ENCODE measurements at places on chromosomes 1 and 21.

DNA sequence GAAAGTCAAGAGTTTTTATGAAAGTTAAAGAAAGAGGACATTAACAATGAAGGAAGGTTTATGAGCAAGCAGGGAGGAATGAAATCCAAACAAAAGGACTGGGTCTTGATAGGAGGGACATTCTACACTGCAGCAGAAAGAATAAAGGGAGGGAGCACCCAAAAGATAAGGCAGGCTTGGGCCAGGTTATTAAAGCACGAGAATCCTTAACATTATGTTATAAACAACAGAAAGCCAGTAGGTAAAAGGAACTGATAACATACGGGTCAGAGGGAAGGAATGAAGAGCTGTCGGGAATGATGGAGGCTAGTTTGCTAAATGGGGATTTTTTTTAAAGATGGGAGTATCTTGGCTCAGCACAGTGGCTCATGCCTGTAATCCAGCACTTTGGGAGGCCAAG, 19.4 kb downstream of the LPGAT1 start:
- DNase-seq, result no peak

GRCh38 chr1:36367798-36368197, 17.9 kb downstream of the STK40 start:
- DNase-seq, result no peak

GRCh38 chr21:29105218-29105617, 25.2 kb upstream of the MAP3K7CL start:
- no peak for DNase-seq

GRCh38 chr21:37136261-37136660, 63.2 kb downstream of the TTC3 start:
- no peak for DNase-seq

- DNase-seq, result peak; percentile 2
Measured at GRCh38 chr1:53206735-53207379, 10.2 kb downstream of the CPT2 start.

GRCh38 chr1:168751195-168751650, 22.2 kb upstream of the DPT start:
- DNase-seq, result no peak
